Prostate gland (tissue), 2 donors: ENCODE measurements at places on chromosomes 4 and X.

DNA sequence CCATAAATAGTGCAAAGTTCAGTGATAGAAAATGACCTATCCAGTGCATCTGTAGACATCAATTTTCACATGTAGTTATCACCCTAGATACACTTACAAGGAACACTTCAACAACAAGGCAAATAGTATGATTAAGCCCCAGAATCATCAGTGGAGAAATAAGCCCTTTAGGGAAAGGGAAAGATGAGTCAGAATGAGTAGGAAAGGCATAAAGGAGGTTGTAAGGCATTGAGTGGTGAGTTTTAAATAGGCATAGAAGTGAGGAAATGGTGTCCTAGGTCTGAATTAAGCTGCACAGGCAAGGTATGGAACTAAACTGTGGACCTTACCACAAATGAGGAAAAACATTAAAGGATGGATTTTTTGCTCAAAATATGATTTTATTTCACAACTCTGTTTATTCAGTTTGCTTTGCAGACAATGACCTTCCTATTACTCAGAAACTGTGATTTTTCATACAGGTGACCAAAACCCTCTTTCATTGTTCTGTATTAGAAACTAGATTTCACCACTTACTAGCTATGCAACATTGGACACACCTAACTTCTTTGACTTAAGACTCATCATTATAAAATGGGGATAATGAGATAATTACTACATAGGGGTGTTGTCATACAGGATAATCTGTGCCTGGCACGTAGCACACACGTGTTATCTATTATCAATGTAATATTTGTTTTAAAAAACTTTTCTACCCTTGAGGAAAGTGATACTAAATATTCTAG lies 57.0 kb upstream of the MAP9 start:
- no peak for DNase-seq

DNA sequence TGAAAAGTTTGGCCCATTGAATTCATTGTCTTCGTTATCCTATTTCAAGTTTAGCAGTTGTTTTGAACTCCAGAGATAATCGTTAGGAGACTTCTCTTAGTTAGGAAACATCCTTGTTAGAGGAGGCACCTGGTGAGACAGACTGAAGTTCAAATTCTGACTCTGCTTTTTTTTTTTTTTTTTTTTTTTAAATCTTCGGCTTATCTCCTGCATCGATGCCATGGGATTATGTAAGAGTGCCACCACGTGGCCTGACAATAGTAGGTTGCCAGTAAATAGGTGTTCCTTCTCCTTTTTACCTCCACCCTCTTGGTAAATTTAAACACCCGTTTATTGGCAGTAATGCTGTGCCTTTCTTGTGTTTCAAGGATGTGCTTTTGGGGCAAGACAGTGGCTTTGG lies 149.3 kb downstream of the SOWAHB start:
- peak; percentile 52 for DNase-seq

DNA sequence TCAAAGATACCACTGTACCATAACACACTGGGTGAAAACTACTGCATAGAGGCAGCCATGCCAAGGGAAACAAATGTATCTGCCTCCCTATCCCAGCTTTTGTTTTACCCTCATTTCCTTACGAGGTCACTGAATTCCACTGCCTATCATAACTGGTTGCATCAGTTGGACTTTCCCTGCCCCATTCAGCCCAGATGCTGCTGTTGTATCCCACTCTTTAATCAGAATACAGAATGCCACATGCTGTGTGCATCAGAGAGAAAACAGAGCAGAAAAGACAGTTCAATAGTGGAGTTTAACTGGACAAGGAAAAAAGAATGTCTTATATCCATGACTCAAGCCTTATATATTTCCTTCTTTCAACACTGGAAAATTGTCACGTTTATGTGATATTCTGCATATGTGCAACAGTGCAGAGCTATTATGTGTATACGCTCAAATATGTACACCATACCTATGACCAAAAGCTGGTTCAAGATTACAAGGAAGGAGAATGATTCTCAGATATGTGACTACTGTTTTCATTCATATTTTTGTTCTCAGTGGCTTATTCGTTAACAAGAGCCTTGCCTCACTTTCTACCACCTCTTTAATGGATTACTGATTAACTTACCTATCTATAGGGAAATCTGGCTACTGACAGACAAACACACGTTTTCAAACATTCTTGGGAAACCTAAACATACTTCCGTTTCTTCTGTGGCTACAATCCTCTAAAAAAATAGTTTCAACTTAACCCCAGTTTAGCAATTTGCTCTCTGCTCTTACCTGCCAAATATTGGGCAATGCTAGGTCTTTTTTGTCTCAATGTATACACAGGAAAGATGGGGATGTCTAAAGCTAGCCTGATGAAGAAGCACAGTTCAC lies 378.9 kb downstream of the SMARCA1 start:
- no peak for DNase-seq

DNA sequence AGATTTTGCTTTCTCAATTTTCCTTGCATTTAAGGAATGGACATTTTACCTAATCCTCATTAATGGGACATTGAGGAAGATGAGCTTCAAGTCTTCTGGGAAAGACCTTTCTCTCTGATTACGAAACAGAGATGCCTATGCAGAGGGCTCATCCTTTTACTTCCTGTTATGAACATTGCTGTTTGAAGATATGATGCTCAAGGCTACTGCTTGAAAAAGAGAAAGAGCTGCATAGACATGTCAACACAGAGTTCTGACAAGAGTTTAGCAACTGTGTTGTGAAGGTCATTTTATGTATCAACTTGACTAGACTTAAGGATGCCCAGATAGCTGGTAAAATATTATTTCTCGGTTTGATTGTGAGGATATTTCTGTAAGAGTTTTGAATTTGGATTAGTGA lies 13.8 kb upstream of the GNPDA2 start:
- no peak for DNase-seq

GRCh38 chrX:53695946-53696549 lies 9.5 kb upstream of the HUWE1 start:
- no peak for DNase-seq

DNA sequence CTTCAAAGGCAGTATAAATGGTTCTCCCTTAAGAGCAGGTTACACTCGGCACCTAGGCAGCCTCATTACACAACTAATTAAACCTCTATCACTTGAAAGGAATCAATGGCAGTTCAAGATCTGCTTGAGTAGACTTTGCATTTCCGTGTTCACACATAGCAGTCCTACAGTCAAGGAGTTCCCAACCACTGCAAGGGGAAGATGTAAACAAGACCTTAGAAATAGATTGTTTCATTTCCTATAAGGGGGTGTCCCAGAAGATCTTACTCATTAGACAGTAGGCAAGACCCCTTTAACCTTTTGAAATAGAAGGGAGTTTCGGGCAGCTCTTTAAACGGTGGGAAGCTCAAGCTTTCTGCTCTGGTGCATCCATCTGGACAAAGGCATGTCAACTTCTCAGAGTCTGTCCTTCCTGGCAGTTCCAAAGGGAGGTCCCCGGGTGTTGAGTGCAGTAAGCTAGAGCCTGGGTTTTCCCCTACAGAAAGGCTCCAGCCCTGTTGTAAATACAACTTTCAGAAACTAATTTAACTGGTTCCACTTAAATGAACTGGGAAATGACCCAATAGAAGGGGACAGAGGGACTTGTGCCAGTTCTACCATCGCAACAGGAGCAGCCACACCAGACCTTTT lies 150.8 kb downstream of the RBMX2 start:
- DNase-seq: no peak

DNA sequence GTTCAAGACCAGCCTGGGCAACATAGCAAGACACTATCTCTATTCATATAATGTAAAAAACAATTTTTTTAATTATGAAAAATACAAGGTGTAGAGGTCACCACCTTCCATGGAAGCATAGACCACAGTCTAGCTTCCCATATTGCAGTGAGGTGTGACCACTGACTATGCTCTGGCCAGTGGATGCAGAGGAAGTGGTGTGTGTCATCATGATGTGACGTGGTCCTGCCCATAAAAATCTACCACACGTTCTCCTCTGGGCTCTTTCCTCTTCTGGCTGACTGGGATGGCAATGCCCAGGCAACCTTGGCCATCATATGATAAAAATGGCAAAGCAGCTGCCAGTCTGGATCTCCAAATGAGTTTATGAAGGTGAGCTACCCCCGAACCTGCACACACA lies 65.7 kb downstream of the RBM47 start:
- no peak for DNase-seq
